ENCODE measurements at places on chromosomes 12 and 14.
A peak's percentile ranks its signal among the peaks of the same experiment; 100 is the strongest.

DNA sequence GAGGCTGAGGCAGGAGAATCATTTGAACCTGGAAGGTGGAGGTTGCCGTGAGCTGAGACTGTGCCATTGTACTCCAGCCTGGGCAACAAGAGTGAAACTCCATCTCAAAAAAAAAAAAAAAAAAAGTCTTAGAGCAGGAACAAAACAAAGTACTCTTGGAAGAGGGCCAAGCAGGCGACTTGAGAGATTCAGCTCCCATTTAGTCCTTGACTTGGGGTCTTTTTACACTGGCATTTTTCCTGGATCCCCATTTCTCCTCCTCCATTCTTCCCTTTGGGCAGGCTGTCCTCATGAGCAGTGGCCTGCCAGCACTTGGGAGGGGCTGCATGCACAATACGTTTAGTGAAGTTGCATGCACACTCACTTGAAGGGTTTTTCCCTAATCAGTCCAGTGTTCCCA, 72.9 kb downstream of the C14orf132 start:
- no peak for DNase-seq

DNA sequence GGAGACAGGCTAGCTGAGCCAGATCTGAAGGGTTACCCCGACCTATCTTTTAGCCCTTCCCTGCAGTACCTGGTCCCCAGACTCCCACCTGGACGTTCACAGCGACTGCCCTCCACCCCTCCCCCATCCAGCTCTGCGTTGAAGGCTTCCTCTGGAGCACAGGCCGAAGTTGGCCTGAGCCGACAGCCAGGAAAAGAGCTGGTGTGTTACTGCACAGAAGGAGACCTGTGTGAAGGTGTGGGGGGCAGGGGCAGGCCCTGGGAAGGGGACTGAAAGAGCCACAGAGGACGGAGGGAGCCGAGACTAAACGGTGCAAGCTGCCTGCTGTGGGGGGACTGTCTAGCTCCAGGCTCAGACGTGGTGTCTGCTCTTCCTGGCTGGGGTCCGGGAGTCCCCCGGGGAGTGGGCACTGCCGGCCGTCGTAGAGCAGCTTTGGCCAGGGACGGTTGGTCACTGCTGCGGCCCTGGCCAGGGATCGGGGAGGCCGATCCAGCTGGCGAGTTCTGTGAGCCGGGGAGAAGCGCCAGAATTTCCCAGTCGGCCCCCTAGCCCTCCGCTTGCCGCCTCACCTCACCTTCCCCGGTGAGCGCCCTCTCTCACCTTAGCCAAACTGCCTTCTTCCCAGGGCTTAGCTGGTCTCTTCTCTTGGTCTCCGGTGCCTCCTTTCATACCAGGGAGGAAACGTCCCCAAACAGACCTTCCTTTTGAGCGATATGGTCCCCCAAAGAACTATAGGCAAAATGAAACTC, 899 bp upstream of the COL2A1 start:
- no peak for DNase-seq

DNA sequence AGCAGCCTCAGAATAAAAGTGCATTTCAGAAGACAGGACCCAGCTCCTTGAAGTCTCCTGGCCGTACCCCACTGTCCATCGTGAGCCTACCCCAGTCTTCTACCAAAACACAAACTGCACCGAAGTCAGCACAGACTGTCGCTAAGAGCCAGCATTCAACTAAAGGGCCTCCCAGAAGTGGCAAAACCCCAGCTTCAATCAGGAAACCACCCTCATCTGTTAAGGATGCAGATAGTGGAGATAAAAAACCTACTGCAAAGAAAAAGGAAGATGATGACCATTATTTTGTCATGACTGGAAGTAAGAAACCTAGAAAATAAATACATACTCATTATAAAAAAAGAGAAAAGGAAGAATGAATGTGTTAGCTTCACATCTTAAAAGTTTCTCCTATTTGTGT, 51.1 kb downstream of the GAS2L3 start:
- no peak for DNase-seq

- DNase-seq: no peak
These were observed 2.4 kb upstream of the GLS2 start for GRCh38 chr12:56490360-56490759.

GRCh38 chr12:73384592-73384991, 1112.4 kb downstream of the TRHDE start:
- DNase-seq: no peak

- peak; percentile 19 for DNase-seq
These were observed 1084.7 kb downstream of the SLC6A15 start for GRCh38 chr12:83827860-83828259.

GRCh38 chr12:92639017-92639416, 63.8 kb upstream of the PLEKHG7 start:
- DNase-seq: peak; percentile 72

- DNase-seq: no peak
These were observed 13.1 kb upstream of the KLRC1 start for GRCh38 chr12:10466311-10466710.

- DNase-seq: no peak
These were observed 148.5 kb downstream of the GLT1D1 start for GRCh38 chr12:129001826-129002225.

DNA sequence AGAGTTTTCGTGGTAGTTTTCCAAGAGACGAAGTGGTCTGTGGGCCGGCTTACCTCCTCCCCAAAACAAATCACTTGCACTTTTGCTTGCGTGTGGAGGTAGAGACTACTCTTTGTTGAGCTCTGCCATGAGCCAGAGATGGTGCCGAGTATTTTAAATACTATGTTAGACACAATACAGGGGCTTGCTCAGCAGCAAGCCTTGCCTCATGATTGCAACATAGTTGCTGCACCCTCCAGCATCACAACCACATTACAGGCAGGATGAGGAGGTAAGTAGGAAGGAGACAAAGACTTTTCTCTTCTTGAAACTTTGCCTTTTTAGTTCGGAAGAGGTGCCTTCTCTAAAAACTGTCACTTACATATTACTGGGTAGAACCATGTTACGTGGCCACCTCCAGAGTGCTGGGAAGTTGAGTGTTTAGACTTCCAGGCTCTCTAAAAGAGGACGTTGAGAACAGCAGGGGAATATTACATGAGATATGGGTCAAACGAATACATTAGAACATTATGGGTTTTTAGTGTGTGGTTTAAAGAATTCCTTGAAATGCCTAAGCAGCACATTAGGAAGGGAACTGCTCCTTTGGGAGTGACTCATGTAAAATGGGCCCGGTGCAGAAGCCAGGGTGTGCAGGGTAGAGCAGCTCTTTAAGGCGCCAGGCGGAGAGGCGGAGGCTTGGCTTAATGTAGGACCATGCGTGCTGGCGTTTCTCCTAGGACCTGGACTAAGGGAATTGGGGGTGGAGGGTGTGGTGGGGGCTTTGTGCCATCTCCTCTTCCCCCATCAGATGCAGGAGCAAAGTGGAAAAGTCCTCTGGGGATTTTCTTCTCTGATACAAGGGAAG, 110.6 kb upstream of the PRMT8 start:
- no peak for DNase-seq

GRCh38 chr14:40099316-40099715, 667.1 kb upstream of the FBXO33 start:
- no peak for DNase-seq

DNA sequence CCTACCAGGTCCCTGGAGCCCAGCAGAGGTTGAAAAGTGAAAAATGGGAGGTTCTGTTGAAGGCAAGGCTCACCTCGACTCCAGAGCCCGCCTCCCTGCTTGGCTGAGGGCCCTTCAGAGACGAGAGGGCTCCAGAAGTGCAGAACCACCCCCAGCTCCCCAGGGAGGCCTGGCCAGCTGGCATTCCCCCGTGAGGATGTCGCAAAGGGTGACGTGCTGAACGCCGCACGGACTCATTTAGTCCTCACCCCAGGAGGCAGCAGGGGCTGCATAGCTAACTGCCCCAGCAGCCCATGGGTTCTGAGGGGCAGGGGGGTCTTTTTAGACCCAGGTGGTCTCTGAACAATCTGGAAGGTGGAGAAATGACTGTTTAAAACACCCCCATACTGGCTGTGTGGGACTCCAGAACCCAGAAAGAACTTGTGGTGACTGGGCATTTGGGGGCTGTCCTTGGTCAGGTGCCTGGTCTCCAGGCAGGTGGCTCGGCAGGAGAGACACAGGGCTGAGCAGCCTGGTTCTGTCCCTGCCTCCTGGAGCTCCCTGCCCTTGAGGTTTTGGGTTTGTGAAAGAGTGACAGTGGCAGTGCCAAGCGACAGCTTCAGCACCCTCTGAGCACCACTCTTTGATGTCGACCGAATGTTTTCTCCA, 32.0 kb downstream of the ANAPC7 start:
- DNase-seq: no peak

- peak; percentile 41 for DNase-seq
These were observed 42.7 kb downstream of the DYRK4 start for GRCh38 chr12:4604684-4605193.

DNA sequence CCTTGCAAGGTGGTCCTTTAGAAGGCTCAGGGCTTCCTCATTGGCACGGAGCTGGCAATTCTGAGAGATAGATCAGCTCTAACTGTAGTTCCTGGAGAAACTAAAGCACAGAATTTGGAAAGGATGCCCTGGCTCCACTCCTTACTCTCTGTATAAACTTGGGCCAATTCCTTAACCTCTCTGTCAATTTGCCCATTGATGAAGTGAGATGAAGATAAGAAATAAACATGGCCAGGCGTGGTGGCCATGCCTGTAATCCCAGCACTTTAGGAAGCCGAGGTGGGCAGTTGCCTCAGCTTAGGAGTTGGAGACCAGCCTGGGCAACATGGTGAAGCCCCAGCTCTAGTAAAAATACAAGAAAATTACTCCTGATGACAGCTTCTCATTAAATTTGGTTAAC, 34.0 kb upstream of the COX6A1 start:
- DNase-seq: no peak

GRCh38 chr14:91996948-91997371, 42.9 kb downstream of the TRIP11 start:
- DNase-seq: no peak

GRCh38 chr12:6696690-6697583, 3.7 kb downstream of the PIANP start:
- DNase-seq: no peak

DNA sequence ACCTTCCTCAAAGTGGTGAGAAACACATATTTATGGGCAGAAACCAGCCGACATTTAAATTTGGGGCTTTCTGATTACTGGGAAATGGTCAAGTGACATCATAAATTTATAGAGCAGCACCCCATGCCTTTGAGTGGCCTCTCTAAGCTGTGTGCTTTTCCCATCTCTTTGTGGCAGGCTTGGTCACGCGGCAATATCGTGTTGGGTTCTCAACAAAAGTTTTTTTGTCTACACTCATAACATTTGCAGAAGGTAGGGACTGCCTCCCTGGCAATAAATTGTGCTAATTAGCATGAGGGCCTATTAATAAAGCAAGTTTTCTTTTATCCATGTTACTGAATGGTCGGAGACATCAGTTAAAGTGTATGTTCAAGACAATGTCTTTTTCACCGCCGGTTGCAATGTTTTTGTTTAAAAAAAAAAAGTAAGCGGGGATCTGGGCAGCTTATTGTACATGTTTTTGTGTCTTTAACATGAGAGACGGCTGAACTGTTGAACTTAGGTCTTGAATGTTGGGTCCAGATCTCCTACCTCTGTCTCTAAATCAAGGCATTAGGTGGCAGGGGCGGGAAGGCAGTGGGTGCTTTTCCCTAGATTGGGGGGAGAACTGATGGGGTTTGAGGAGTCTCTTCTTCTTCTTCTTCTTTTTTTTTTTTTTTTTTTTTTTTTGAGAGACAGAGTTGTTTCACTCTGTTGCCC, 193.3 kb downstream of the PHETA1 start:
- no peak for DNase-seq

DNA sequence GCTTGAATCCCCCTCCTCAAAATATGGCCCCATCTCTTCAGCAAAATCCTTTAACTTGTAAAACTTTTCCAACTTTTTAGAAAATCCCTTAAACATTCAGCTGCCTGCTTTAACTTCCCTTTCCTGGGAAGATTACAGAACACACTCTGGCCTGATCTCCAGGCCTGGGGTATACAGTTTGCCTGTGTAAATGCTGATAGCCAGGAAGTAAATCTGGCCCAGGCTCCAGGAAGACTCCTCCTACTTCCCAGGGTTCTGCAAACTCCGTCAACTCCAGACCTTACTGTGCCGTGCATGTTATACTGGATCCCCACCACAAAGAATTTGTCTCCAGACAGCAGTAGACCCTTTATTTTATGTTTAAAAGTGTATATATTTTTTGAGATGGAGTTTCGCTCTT, 67.0 kb upstream of the FERMT2 start:
- no peak for DNase-seq

DNA sequence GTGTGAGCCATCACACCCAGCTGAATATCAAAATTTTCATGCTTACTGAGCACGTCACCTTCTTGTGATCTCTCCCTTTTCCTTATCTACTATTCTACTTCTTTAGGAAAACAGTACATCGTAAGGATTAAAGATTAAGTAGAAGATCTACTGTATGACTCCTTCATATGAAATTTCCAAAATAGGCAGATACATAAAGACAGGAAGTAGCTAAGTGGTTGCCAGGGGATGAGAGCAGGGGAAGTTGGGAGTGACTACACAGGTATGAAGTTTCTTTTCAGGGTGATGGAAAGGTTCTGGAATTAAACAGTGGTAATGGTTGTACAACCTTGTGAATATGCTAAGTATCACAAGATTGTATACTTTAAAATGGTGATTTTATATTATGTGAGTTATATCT, 36.5 kb upstream of the CERS5 start:
- DNase-seq: no peak

DNA sequence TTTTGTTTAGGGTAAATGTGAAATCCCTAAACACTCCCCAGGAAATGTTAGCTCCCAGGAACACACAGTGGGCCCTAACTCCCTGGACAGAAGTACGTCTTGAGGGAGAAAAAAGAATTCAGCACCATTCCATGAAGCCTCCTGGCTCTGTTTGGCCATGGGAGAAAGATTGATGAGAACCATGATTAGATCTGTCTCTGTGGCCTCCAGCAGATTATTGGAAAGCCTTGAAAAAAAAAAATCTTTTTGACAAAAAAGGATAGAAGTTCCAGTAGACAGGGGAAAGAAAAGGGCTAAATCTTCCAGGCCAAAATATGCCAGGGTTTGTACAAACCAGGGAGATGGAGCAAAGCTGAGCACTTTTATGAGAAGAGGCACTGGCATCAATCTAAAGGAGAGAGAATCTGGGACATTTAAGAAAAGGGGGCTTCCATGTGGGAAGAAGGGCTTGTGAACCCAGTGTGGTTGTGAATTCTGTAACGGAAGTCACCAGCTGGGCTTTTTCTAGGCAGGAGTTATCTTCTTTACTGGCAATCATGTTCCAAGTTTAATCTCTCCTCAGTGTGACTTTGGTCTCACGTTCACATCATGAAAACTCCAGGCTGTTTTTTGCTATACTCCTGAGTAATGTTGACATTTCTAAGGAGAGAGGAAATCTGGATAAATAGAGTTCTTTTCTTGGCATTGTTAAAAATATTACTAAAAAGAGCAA, 426.7 kb downstream of the RAD51B start:
- DNase-seq: no peak

- no peak for DNase-seq
These were observed 201.4 kb downstream of the C12orf50 start for GRCh38 chr12:87827638-87828264.
